ENCODE measurements at places on chromosomes 11 and 22.

- no peak for DNase-seq
These were observed 8.2 kb downstream of the LRFN4 start for GRCh38 chr11:66864924-66865697.

- no peak for DNase-seq
These were observed 31.2 kb downstream of the RBFOX2 start for GRCh38 chr22:35997438-35997837.

DNA sequence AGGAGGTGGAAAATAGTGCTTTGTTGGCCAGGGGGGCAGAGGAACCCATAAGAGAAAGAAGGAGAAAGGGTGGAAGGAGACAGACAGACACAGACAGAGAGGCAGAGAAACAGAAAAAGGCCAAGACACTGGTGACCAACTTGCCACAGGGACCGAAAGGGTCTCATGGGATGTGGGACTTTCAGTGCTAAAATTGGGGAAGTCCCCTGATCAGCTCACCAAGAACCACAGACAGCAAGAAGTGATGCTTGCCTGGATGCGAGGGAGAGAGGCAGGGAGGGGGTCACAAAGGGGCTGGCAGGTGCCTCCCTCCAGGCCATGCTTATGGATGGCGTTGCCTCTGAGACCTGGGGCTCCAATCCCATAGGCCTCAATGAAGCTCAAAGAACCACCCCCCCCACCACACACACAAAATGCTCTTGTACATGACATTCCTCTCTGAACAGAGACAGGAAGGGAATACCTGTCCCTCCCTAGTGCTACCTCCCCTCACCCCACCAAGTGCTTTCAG, 413.4 kb downstream of the MN1 start:
- DNase-seq = no peak

DNA sequence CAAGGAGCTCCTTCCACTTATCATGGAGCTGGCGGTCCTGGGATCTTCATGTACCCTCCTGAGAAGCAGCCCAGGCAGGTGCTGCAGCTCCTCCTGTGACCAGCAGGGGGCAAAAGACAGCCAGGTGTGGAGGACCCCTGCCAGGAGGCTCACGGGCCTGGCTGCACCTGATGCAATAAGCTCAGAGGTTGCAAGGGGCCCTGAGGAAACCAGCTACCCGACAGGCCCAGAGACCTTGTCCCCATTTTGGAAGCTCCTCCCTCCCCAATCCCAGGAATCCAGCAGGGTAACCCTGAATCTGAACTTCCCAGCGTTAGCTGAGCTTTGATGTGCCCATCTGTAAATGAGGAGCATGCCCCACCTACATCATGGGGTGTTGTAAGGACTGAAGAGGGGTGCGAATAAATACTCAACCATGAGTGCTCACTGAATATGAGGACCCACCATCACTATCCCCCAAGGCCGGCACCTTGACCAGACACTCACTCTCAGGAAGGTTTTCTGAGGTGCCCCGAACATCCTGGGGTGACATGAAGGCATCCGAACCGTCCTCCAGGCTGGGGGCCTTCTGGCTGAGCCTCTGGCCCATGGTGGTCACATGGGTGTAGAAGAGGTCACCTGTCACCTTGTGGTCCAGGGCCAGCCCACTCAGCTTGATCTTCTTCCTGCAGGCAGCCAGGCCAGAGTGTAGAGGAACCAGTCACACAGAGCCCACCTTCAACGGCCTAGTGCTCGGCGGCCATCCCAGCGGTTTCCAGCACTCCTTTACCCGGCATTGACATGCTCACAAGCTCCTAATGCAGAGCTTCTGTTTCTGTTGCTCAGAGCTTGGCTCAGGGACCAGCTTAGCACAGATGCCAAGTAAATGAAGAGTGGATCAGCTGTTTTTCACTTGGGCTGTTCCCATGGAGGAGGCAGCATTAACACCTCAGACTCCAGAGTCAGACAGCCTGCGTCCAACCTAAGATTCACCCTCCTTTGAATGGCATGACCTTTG, 21.7 kb downstream of the SLC43A1 start:
- peak; percentile 50 for DNase-seq

- no peak for DNase-seq
These were observed 8.7 kb downstream of the NADSYN1 start for GRCh38 chr11:71461696-71462095.

DNA sequence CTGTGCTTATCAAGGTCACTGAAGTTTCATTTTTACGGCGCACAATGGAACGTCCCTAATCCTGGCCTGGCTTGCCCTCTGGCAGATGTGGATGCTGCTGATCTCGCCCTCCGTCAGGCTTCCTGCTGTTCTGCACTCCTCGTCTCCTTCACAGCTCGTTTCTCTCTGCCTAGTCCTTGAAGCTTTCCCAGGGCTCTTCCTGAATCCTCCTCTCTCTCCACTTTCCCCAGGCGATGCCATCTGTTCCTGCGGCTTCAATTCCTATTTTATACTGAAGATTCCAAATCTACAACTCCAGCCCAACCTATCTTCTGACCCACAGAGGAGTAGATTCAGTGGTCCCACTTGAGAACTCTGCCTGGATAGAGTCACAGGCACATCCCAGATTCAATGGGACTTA, 14.2 kb downstream of the SLC22A8 start:
- DNase-seq = no peak

GRCh38 chr11:64614917-64615316, 23.9 kb downstream of the SLC22A12 start:
- DNase-seq = no peak

DNA sequence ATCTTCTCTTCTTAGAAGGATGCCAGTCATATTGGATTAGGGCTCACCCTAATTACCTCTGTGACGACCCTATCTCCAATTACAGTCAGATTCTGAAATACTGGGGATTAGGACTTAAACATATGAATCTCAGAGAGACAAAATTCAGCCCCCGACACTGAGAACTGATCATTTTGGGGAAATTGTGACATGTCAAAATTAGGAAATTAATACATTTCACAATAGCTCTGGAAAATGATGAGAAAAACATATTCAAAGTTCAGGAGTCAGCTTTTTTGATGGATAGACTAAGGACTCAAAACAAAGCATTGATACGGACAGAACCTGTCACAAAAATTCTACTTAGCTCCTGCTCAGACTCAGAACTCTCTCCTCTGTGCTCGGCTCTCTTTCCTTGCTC, 40.8 kb downstream of the COMMD9 start:
- DNase-seq = no peak

GRCh38 chr11:119974467-119974866, 163.4 kb downstream of the TRIM29 start:
- DNase-seq = no peak

DNA sequence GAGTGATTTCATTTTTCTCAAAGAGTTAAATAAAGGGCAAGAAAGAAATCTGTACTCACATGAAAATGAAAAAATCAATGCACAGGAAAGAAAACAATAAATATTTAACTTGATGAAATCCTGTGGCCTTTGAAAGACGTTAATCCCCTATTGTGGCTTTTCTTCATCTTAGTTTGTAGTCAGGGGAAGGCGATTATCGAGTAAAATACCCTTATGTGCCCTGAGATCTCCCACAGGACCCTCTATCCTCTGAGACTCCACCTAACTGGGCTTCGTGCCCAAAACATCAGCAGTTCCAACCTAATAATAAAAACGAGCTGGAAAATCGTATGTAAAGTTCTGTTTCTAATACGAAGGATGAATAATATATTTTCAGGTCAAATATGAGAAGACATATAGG, 208.2 kb upstream of the ZC3H12C start:
- no peak for DNase-seq

DNA sequence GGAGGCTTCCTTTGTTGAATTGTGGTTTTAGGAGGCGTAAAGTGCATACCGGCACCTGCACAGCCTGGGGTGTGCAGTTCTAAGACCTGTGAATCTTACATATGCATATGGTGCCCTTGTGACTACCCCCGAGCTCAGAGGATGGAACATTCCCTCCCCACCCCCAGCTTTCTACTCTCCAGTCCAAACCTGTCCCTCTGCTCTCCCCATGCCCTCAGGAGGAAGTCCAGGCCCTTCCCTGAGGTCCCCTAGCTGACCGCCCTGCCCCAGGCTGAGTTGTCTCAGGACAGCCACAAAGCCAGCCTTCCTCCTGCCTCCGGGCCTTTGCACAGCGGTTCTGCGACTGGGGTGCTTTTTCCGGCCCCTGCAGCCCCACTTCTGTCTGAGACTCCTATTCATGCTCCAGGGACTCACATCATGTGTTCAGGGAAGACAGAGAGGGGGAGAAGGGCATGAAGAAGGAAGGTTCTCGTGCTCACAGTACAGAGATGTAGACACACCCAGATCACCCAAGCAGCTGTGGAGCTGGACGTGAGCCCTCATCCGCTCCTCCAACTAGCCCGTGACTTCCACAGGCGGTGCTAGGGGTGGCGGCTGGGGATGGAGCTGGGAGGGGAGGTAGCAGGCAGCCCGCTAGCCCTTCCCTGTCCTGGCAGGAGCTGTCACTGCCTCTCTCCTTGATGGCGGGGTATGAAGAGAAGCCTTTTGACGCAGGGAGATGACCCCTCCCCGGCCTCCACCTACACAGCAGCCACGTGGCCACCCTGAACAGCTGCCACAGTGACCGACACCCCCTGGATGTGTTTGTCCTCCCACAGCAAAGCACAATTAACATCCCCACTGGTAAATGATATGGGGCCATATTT, 50.8 kb downstream of the FLRT1 start:
- DNase-seq = no peak

- DNase-seq = no peak
These were observed 5.0 kb downstream of the DPF2 start for GRCh38 chr11:65338676-65339075.

DNA sequence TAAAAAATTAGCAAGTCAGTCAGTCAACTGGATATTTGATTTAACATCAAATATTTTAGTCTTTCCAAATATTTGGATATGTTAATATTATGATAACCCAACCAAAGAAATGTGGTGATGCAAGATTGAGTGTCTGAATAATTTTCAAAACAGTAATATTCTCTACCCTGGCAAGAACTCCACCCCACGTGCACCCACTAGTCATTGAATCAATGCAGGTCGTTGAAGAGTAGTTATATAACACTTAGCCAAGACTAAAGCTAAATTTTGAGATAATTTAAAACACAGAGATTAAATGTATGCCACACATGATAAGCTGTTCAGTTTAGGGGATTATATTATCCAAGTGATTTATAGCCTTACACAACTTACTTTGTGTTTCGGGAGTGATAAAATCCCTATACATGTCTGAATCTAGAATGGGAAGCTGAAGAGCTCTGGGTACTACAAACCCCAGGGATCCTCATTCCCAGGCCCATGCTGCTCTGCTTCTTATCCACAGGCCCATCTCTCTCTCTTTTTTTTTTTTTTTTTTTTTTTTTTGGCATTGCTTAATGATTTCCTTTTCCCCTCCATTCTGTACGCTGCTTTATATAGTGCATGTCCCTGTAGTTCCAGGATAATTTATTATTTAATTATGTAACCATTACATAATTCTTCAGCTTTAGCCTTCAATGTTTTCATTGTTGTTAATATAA, 392.9 kb downstream of the NTM start:
- DNase-seq = no peak

DNA sequence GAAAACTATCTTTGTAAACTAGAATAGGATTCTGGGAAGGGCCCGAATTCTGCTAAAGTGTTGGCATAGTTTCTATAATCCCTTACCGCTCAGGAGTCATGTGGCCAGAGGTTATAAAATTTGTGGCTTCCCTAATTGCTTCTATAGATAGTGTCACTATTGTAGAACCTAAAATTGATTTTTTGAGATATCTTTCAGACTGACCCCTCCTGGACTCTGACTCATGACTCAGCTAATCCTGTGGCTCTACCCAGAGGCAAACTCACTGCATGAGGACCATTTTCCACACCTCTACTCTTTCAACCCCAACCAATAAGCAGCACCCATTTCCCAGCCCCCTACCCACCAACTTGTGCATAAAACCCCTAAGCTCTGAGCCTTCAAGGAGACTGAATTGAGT, 61.8 kb upstream of the PRSS23 start:
- DNase-seq = no peak

- DNase-seq = no peak
These were observed 10.6 kb upstream of the CSNK2A3 start for GRCh38 chr11:11363674-11364073.

GRCh38 chr11:86435711-86436110, 61.0 kb downstream of the CCDC81 start:
- no peak for DNase-seq

GRCh38 chr11:86149792-86150191, 80.9 kb upstream of the PICALM start:
- DNase-seq = no peak

DNA sequence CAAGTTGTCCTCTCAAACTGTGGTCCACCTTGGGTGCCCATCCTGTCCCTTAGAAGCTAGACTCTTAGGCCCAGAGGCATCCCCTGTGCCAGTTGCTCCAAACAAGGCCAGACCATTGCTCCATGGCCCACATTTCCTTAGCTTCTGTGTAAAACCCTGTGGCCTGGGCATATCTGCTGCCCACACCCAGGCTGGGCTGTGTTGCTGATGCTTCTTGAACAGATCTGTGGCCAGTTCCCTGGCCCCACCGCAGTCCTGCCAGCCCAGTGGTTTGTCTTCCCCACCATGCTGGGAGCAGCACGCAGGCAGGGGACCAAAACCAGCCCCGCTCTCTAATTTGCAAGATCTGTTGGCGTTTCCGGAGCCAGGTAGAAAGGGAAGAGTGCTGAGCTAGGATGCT, 72.2 kb downstream of the CSNK2A3 start:
- DNase-seq = no peak

DNA sequence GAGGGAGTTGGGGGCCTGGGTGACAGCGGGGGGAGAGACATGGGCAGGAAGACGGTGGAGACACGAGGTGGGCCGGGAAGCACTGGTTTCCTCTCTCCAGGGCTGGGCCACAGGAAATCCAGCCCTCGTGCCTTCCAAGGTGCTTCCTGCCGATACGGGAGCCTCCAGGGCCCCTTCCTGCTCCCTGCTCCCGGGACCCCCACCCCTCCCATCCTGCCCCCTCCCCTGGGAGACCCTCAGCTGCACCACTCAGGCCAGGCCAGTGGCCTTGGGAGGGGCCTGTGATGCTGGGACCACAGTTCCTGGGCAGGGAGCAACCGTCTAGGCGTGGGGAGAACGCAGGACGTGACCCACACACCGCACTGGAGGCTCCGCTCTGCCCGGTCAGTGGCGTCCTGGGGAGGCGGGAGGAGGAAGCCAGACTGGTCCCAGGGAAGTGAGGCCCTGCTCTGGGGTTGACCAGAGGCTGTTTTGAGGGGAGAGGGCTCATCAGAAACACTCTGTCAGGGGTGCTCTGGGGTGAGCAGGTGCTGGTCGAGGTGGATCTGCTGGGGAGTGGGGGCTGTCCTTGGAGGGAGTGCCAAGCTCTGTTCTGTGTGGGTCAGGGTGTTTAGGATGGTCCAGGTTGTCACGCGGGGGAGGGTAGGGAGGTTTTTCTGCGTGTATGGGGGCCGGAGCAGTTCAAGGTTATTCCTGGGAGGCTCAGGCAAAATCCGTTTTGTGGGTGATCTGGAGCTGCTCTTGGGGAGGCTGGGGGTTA, at the start of gene SHANK3:
TSS of gene SHANK3 (plus strand) at position 353 of the 760 bp plus-strand sequence.
- DNase-seq = no peak

DNA sequence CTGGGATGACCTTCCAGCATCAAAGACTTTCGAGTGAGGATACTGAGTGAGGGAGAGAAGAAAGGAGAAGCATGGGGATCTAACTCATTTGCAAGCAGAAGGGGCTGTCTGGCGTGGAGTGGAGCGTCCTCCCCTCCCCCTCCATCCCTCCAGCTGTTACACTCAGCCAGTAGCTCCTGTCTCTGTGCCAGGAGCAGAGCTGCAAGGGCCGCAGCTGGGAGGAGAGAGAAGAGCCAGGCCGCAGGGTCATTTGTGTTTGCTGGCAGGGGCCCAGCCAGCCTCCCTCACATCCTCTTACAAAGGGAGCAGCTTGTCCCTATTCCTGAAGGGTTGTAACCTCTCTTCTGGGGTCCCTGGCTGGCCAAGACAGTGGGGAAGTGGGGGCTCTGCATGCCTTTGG, 57.9 kb downstream of the NECTIN1 start:
- DNase-seq = no peak

GRCh38 chr22:17997456-17997855, 26.9 kb downstream of the MICAL3 start:
- DNase-seq = no peak
